ENCODE measurements at places on chromosomes 4 and X.

DNA sequence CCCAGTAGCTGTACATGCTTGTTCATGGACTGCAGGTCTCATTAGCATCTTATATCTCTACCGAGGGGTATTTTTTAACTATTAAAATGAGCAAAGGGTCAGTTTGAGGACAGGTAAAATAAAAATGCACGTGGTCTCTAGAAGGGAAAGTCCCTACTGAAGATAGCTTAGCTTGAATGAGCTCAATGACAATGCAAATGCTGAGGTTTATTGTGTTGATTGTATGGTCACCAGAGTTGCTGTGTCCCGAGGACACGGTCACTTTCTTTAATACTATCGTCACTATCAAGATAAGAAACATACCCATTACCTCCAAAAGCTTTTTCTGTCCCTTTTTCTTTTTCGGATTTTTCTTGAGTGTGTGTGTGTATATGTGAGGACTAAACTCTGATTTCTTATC lies 250.5 kb upstream of the PRKX start:
- DNase-seq, result no peak

DNA sequence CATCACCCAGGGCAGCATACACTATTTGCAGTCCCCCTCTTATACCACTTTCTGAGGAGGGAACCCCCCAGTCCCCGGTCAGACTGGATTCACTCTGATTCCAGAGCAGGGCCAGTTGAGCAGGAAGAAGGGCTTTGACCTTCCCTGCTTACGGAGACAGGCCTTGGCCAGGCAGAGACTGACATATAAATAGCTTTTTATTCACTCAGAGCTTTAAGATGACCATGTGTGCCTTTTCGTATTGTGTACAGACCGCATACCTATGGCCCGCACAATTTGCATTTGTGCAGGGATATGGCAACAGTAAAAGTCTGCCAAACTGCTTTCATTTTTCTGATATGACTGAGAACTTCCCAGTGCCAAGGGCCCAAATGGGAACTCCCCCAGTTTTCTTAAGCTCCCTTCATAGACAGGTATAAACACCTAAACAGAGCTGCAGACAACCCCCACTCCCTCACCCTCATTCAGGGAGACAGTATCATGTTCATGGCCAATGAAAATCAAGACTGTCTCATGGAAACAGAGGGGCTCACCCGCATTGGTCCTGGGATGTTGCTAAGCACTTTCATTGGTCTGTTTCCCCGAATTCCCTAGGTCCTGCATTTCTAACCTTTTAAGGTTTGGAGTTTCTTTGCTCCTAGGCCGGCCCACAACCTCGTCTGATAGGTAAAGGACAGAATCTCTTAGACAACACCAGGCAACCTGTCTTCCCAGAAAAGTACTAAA lies 86.0 kb downstream of the RTL5 start:
- no peak for DNase-seq

- peak; percentile 2 for DNase-seq
These were observed 530.5 kb downstream of the FAM133A start for GRCh38 chrX:94204524-94204923.

- no peak for DNase-seq
These were observed 517.1 kb upstream of the ZFP42 start for GRCh38 chr4:187478292-187479140.

GRCh38 chr4:22850630-22851029 lies 157.9 kb downstream of the GBA3 start:
- DNase-seq, result no peak

Data from hematopoietic multipotent progenitor cell treated with erythropoietin and hydrocortisone succinate and interleukin-3 and kit ligand, for 6 days (in vitro differentiated cells).